ENCODE measurements at places on chromosomes 5 and 9. TPM values are rescaled to one million over a fixed set of nuclear protein-coding genes. Genes with fewer than 3 reads are reported as not detected.

The CDHR2 gene
- 22.6 TPM for polyA plus RNA-seq

The PCDHA13 gene
- 0.05 TPM for polyA plus RNA-seq

The PRUNE2 gene
- 9.0 TPM for polyA plus RNA-seq

The ARHGEF39 gene
- polyA plus RNA-seq = 6.1 TPM

The RELL2 gene
- 1.6 TPM for polyA plus RNA-seq

The IL9 gene
- polyA plus RNA-seq = not detected

The SHOC1 gene
- polyA plus RNA-seq = 0.95 TPM

DNA sequence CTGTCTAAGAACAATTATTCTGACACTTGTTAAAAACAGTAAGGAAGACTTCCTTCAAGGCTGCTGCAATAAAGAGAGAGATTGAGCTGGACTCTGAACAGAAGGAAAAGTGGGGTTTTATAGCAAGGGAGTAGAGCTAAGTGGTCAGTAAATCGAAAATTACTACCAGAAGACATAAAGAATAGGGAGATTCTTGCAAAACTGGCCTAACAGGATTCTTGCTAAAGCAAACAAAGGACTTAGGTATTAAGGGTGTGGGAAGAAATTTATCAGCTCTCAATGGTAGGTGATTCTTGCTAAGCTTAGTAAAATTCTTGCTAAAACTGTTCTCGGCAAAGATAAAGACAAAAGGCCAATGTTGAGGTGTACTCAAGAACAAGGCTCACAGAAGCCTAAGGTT, 300.5 kb downstream of the SLCO4C1 start:
- no peak for DNase-seq

DNA sequence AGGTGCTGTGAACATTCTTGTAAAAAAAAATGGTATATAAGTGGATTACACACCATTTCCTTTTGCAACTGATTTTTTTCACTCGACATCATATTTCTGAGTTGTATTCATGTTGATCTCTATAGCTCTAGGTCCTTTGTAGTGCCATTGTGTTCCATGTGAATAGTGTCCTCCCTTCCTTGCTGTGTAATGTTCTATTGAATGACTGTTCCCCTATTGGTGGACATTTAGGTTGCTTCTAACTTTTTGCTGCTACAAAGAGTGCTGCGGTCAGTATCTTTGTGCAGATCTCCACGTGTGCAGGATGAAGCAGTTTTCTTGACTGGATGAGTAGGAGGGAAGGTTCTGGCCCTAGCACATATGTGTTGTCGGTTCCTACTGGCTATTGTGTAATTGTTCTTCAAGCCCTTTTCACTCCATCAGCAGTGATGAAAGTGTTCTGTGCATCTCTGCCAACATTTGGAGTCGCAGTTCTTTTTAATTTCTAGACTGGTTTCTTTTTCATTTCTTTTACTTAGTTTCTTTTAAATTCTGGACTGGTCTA, 20.2 kb downstream of the DAB2IP start:
- DNase-seq = no peak

- DNase-seq = no peak
Observed at GRCh38 chr5:110386782-110387181, 339.7 kb downstream of the TMEM232 start.

DNA sequence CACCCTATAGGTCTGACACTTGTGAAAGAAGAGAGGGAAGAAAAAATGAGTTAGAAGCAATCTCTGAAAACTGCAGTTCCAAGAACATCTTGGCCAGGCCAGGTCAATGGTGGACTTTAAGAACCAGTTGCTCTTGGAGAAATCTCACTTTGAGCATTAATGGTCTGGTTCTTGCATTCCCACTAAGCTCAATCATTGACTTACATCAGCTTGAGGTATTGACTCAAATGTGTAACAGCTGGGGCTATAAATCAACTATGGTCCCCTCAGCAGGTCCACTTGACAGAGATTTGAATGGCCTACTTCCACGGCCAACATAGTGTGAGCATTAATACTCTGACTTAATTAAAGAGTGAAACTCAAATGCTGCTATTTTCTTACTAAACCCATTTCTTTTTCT, 357.8 kb upstream of the RGMB start:
- no peak for DNase-seq

- DNase-seq = no peak
Observed at GRCh38 chr9:100591139-100591538, 13.3 kb downstream of the CAVIN4 start.

- no peak for DNase-seq
Observed at GRCh38 chr9:85723215-85723614, 18.5 kb downstream of the AGTPBP1 start.

GRCh38 chr5:124683917-124684555, 62.4 kb downstream of the ZNF608 start:
- no peak for DNase-seq

DNA sequence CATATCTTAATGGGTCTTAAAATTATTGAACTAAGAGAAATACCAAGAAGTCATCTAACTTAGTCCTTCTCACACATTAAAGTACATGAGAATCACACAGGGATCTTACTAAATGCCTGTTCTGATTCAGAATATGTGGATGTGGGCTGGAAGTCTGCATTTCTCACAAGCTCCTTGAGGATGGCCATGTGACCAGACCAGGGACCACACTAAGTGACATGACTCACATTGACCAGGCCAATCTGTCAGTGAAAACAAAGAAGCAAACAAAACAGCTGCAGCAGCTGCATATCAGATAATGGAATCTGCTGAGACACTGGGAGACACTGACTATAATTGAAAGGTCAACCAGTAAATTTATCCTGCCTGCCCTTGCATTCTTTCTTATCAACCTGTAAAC, 110.5 kb downstream of the ADAMTS12 start:
- DNase-seq = no peak

DNA sequence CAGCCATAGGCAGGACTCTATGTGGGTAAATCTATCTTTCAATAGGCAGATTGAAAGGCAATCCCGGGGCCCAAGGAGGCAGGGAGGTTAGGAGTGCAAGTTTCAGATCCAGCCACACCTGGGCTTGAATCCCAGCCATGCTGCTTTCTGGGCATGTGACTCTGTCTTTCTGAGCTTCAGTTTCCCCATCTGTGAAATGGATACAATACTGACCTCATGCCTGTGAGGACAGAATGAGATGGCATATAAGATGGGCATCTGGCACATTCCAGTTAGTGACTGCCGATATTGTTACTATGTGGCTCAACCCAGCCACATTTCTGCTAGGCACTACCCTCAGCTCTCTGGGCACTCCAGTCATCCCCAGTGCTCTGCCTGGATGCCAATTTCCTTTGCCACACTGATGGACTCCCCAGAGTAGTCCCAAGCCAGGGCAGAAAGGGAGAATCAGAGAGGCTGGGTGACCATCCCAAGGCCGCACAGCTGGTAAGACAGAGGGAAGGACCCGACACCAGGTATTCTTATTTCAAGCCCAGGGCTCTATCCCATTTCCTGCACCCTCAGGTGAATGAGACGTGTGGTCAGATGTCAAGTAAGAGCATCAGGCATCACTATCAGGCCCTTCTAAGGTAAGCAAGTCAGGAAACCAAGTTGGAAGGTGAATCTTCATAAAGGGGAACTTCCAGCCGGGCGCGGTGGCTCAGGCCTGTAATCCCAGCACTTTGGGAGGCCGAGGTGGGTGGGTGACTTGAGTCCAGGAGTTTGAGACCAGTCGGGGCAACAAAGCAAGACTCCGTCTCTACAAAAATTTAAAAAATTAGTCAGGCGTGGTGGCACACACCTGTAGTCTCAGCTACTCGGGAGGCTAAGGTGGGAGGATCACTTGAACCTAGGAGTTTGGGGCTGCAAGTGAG, 38.7 kb downstream of the SH3PXD2B start:
- DNase-seq = no peak

GRCh38 chr5:66551945-66552344, 44.2 kb upstream of the MAST4 start:
- DNase-seq = no peak

- no peak for DNase-seq
Observed at GRCh38 chr9:85260275-85260845, 481.4 kb downstream of the AGTPBP1 start.

GRCh38 chr9:33464045-33464636, 9.6 kb downstream of the NOL6 start:
- no peak for DNase-seq

GRCh38 chr9:20508242-20508641, 114.1 kb downstream of the MLLT3 start:
- DNase-seq = no peak

GRCh38 chr9:118426772-118427171, 722.6 kb downstream of the TLR4 start:
- DNase-seq = no peak

- DNase-seq = no peak
Observed at GRCh38 chr5:34061993-34062392, 19.0 kb upstream of the C1QTNF3 start.

- no peak for DNase-seq
Observed at GRCh38 chr9:77455312-77455927, 192.7 kb downstream of the GNA14 start.

Data from left renal cortex interstitium (tissue), 4 donors.